Activated T-cell treated with anti-CD3 and anti-CD28 coated beads for 4 hours (primary cell): ENCODE measurements at places on chromosomes 2 and 18.

GRCh38 chr2:174654419-174654941 lies 56.9 kb upstream of the WIPF1 start:
- no peak for DNase-seq

DNA sequence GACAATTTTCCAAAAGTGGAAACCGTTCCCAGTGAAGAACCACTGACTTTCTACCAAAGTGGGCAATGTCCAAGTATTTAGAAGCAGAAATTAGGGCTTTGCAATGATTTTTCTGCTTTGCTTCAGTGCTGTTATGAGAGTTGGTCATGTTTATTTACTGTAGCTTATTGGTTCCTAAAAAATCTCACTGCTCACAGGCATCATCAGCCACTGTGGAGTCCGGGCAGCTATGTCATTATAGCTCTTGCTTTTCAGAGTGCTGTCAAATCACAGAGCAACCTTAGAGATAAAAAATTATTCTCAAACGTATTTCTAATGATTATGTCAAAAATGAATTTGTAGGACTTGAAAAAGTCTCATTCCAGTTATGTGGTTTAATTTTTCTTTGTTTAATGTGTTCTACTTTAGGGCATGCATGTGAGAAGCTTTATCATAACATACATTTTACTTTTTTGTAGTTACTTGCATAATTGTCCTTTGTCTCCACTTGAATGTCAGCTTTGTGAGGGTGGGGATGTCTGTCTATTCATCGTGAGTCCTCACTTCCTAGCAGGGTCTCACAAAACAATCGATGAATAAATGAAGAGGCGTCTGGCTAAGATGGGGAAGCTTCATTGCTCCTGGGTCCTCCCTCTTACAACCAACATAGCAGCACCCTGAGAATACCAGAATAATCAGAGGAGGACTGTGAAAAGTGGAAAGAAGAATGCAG lies 117.6 kb downstream of the TPGS2 start:
- DNase-seq: no peak

DNA sequence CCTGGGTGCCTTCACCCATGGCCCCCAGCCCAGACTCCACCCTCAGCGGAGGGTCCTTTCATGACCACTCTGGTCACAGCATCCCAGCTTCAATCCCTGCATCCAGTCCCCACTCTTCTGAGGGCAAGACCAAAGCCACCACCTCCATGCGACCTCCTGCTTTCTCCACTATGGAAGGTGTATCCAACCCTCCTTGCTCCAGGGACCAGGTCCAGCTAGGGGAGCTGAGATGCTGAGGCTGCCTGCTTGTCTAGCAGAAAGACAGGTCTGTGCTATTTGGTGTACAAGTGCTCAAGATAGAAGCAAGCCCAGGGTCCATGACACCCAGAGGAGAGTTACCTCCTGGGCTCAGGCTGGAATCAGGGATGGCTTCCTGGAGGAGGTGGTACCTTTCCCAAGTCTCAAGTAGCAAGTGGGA lies 73.8 kb upstream of the RAB6C start:
- no peak for DNase-seq

GRCh38 chr2:74425523-74425922 lies 4.0 kb downstream of the WDR54 start:
- no peak for DNase-seq

DNA sequence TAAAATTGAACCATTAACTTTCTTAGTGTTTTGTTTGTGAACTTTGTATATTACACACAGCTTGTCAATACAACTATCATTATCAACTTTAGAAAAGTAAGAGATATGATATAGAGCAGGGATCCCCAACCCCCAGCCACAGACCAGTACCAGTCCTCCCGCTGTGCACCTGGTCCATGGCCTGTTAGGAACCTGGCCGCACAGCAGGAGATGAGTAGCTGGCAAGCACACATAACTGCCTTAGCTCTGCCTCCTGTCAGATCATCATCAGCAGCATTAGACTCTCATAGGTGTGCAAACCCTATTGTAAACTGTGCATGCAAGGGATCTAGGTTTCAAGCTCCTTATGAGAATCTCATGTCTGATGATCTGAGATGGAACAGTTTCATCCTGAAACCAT lies 491.0 kb upstream of the NXPH2 start:
- DNase-seq: no peak

GRCh38 chr2:45006942-45007287 lies 2.3 kb downstream of the SIX2 start:
- no peak for DNase-seq

GRCh38 chr2:46236006-46236875 lies 61.0 kb upstream of the EPAS1 start:
- no peak for DNase-seq

DNA sequence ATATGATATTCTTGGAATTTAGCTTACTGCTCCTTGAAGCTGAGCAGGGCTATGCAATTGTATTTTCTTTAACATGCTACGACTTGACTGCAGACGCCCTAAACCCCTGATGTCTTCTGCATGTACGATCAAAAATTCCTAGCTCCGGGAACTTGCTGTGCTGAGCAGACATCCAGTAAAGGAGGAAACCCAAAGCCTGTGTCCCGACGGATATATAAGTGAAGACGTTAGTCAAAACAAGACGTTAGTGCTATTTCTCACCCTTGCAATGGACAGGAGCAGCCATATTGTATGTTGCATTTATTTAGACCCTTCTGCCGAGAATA lies 51.5 kb downstream of the SETBP1 start:
- DNase-seq: no peak

DNA sequence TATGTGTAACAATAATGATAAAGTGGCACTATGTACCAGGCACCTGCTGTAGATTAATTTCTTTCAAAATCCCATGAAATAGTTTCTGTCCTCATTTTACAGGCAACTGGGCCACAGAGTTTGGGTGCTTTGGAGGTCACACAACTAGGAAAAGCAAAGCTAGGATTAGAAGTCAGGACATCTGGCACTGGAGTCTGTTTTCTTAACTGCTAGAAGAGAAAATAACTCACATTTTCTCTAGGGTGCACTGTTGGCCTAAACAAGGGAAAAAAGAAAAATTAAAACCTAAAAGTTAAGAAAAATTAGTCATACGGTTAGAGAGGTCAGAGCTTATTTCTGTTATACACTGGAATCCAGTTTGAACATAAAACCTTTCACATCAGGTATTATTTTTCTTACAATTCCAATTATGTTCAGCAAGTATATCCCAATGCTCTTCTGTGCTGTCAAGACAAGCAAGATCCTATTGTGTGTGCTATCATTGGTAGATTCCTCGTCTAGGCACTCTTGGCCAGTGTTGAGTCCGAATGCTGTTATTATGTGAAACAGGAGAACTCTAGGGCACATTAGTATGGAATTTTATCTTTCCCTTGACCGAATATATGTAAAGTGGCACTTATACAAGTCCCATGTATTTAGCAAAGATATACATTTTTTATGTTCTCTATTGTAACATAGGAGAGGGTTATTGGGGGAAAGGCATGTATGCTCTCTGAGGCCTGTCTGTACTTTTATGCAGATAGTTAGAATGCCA lies 1.5 kb upstream of the OSGEPL1 start:
- no peak for DNase-seq

GRCh38 chr2:113129519-113130078 lies 2.2 kb downstream of the IL1RN start:
- no peak for DNase-seq

- no peak for DNase-seq
These were observed 144.4 kb upstream of the RNF152 start for GRCh38 chr18:62037012-62037742.
